Memory B cell (primary cell): ENCODE measurements at places on chromosomes 2 and 18.

GRCh38 chr18:58669731-58670378 is 1.4 kb upstream of the MALT1 start:
- peak overlapping the region; percentile 96 for H3K4me3 ChIP-seq
- peaks cover 42% of the 10 kb centered on the region for H3K4me1 ChIP-seq
- H3K36me3 ChIP-seq: peaks cover 16% of the 10 kb centered on the region
- peak overlapping the region; percentile 95 for H3K27ac ChIP-seq
- no peak for DNase-seq
- no peaks in the 10 kb centered on the region for H3K27me3 ChIP-seq

DNA sequence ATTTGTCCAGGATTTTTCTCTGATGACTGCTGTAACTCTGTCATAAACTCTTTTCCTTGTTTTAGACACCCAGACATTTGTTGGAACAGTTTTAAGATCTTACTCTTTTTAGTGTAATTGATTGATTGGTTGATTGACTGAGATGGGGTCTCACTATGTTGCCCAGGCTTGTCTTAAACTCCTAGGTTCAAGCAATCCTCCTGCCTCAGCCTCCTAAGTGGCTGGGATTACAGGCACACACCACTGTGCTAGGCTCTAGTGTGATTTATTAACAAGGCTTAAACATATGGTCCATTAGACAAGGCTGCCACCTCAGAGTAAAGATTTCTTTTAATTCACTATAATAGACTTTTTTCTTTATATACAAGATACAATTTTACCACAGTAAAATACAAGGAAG is 2.0 kb downstream of the PAIP2B start:
- H3K36me3 ChIP-seq: peaks cover 8% of the 10 kb centered on the region
- peaks cover 26% of the 10 kb centered on the region for H3K4me1 ChIP-seq
- DNase-seq: no peak
- no peak overlapping the region for H3K27ac ChIP-seq
- H3K27me3 ChIP-seq: no peaks in the 10 kb centered on the region

DNA sequence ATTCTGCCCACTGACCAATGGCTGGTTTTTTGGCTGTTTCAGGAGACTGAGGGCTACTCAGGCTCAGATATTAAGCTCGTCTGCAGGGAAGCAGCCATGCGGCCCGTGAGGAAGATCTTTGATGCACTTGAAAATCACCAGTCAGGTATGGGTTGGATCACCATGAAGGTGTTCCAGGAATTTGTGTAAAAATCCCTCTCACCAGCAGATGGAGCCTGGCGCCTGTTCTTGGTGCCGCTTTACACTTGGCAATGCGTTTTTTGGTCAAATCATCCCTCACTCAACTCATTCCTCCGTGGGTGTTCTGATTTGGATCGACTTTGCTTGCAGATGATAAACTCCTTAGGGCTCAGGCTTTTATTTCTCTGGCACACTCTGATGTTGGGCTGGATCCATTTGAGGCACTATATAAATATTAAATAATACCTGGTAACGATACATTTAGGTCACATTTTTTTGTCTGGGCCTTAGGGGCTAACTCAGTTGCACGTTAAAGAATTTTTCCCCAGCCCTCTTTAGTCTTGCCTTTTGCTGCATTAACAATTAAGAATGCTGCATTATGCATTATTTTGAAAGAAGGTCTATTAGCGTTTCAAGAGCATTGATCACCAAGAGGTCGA is 50.0 kb downstream of the HDHD2 start:
- H3K27ac ChIP-seq: no peak overlapping the region
- H3K36me3 ChIP-seq: peaks cover 9% of the 10 kb centered on the region
- no peak overlapping the region for H3K4me3 ChIP-seq
- peaks cover 5% of the 10 kb centered on the region for H3K4me1 ChIP-seq

DNA sequence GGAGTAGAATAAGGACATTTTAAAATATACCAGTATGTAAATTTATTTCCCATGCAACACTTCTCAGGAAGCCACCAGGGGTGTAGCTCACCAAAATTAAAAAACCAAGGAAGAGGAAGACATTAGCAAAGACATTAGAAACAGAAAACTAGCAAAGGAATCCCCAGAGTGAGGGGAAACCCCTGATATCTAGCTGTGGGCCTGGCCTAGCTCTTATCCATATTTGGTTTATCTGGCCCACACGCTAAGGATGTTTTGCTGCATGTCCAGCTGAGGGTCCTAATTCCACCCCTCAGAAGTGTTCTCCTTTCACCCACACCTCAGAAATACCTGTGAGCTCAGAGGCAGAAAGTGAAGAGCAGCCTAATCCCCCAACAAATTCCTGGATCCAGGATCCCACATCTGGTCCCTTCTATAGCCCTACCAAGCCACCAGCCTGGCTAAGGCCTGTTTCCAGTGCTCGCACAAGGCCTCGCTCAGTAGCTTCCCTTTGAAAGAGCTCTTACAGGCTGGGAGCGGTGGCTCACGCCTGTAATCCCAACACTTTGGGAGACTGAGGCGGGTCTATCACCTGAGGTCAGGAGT is 17.4 kb downstream of the OSBPL1A start:
- H3K27ac ChIP-seq: no peak overlapping the region
- H3K36me3 ChIP-seq: no peaks in the 10 kb centered on the region
- H3K4me1 ChIP-seq: no peaks in the 10 kb centered on the region
- peaks cover 6% of the 10 kb centered on the region for H3K27me3 ChIP-seq
- no peak for DNase-seq
- H3K4me3 ChIP-seq: no peak overlapping the region

DNA sequence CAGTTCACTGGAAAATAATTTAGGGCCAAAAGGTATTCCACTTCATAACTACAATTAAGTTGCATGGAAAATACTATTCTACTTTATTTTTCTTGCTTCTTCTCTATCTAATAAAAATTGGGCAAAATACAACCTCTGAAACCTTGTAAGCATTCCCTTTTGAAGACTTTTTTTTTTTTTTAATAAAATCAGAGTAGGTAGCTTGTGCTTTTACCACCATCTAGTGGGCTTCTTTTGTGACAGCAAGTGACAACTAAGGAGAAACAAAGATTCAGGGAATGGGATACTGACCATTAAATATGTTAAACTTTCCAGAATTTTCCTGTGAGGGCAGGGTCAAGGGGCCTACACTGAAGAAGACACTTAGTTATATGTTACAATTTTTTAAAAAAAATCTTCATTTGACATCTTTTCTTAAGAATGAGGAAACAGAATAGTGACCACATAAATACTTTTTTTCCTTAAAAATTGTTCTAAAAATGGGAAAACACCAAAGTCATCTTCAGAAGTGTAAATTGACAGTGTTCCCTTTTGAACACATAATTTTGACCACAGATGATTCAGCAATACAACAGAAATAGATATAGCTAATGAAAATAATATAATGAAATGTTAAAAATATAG is 1183.2 kb upstream of the ACVR2A start:
- no peak for DNase-seq
- no peaks in the 10 kb centered on the region for H3K36me3 ChIP-seq
- H3K4me3 ChIP-seq: no peak overlapping the region
- no peak overlapping the region for H3K27ac ChIP-seq
- no peaks in the 10 kb centered on the region for H3K4me1 ChIP-seq

- no peak overlapping the region for H3K27ac ChIP-seq
- no peaks in the 10 kb centered on the region for H3K36me3 ChIP-seq
- no peak for DNase-seq
- no peak overlapping the region for H3K4me3 ChIP-seq
- H3K27me3 ChIP-seq: peaks cover 2% of the 10 kb centered on the region
These were observed 107.2 kb upstream of the L3MBTL4 start for GRCh38 chr18:6521803-6522418.

DNA sequence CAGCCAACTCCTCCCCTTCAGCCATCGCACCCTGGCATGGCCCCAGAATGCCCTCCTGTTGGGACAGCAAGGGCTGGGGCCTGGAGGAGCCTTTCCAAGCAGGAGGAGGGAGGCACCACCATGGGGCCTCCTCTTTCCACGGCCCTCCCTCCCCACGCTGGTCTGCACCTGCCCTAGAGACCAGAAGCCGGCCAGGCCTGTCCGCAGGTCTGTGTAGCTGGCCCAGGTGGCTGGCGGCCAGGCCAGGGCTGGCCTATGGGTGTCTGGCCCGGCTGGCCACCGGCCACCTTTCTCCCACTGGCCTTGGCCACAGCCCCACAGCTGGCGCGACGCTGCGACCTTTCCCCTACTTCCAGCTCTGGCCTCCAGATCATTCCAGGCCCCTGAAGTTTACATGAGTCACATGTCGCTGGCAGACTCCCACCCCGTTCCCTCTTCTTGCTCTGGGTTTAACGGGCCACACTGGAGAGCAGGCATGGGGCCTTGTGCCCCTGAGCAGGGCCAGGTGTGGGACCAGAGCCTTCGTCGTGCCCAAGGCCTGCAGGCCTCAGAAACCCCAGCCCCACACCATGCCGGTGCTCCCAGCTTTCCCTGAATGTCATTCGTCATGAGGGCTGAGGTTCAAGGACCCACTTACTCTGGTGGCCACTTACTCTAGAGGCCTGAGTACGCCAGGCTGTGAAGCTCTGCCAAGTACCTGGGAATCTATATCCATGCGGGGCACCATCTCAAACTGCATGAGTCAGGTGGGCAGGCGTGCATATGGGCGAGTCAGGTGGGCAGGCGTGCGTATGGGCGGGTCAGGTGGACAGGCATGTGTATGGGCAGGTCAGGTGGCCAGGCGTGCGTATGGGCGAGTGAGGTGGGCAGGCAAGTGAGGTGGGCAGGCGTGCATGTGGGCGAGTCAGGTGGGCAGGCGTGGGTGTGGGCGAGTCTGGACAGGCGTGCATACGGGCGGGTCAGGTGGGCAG is 33.3 kb upstream of the KLF11 start:
- no peak for DNase-seq
- H3K27ac ChIP-seq: no peak overlapping the region
- no peaks in the 10 kb centered on the region for H3K36me3 ChIP-seq
- H3K27me3 ChIP-seq: peaks cover 4% of the 10 kb centered on the region
- no peaks in the 10 kb centered on the region for H3K4me1 ChIP-seq

DNA sequence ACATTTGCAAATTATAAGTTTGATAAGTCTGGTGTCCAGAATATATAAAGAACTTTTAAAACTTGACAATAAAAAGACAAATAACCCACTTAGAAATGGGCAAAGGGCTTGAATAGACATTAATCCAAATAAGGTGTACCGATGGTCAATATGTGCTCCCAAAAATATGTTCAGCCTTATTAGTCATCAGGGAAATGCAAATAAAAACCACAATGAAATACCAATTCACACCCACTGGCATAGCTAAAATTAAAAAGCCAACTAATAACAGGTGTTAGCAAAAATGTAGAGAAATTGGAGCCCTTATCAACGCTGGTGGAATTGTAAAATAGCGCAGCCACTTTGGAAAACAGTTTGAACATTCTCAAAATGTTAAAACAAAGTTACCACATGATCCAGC is 79.0 kb upstream of the SCG2 start:
- no peak for DNase-seq
- H3K27me3 ChIP-seq: no peaks in the 10 kb centered on the region
- H3K36me3 ChIP-seq: no peaks in the 10 kb centered on the region
- H3K4me3 ChIP-seq: no peak overlapping the region
- no peak overlapping the region for H3K27ac ChIP-seq
- no peaks in the 10 kb centered on the region for H3K4me1 ChIP-seq
